ENCODE measurements at places on chromosomes 3 and 15.

- no peak for DNase-seq
Observed at GRCh38 chr3:168877899-168878298, 782.2 kb upstream of the GOLIM4 start.

DNA sequence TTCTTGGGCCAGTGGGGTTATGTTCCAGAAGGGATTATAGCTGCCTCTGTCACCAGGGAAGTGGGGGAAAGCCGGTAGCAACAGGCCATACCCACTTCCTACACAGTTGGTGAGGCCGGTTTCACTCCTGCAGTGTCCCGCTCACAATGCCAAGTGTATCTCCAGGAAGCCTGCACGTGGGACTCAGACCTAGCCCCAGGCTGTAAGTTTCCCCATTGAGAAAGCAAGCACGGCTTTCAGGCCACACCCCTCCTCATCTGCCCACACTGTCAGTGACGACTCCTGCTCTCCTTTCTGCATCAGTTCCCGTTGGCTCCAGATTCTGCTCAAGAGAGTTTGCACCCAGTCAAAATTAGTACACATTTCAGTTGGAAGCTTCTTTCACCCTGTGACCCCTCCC lies 51.6 kb upstream of the CPOX start:
- no peak for DNase-seq

DNA sequence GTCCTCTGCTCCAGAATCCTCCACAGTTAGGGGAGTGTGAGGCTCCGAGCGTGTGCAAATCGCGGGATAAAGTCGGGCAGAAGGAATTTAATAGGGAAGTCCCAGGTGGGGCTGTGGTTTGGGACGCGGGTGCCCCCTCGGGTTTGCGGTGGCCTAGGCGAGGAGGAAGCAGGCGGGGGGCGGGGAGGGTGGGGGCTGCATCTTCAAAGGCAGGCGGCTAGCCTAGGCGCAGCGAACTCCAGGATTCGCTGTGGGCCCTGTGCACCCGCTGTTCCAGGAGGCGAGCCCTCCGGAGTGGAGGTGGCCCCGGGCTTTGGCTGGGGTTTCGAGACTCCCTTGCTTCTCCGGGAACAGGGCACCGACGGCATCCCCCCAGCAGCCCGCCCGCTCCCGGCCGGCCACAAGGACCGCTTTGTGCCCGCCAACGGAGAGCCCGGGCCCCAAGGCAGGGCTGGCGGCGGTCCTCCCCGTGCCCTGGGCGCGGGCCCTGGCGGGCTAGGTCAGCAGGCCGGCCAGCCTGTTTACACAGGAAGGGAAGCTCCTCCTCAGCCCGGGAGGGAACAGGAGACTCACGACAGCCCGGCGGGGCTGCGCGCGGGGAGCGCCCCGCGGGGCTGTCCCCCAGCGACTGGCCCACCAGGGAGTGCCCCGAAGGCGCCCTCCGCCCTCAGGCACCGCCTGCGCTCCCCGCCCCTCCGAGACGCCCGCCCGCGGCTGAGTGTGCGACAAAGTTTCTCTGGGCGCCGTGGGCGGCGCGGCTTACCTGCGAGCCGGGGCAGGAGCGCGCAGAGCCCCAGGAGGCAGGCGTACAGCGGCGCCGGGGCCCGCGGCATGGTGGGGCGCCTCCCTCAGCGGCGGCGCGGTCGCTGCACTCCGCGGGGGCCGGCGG lies 753 bp downstream of the ITGB5 start:
- DNase-seq: peak; percentile 52

GRCh38 chr3:14137445-14137844 lies 12.6 kb downstream of the TMEM43 start:
- no peak for DNase-seq

GRCh38 chr3:124714223-124714853 lies 15.9 kb upstream of the UMPS start:
- no peak for DNase-seq

GRCh38 chr15:42371096-42371495 lies 11.8 kb downstream of the CAPN3 start:
- DNase-seq: peak; percentile 16

GRCh38 chr15:68559345-68560310 lies 19.2 kb upstream of the CORO2B start:
- peak; percentile 91 for DNase-seq

DNA sequence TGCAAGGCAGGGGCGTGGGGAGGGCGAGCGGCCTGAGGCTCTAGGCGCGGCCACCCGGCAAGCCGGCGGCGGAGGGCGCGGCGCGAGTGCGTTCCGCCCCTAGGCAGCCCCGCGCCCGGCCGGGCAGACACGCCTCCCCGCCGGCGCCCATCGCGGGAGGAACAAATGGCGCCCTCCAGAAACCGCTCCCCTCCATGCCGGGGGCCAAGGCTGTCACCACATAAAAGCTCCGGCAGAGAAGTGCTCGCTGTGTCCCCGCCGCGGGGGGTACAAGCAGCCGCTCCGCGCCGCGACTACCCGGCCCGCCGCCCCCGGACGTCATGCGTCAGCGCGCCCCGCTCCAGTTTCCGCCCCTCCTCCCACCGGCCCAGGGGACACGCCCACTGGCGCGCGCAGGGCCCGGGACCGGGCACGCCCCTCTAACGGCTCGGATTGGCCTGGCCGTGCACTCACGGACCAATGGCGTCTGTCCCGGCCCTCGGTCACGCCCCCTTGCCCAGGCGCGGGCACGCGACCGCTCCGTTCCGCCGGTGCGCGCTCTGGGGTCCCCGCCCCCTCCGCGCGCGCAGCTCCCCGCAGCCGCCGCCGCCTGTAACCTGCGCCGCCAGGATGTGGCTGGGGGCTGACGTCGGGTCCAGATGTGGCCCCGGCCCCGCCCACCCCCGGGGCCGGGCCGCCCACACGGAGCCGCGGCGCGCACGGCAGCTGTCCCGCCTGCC lies at the start of gene KLF13:
Gene KLF13, plus strand, starts transcription at position 680 of the 719 bp plus-strand sequence. CDS start 378 bp downstream, outside the sequence.
- DNase-seq: peak; percentile 98

DNA sequence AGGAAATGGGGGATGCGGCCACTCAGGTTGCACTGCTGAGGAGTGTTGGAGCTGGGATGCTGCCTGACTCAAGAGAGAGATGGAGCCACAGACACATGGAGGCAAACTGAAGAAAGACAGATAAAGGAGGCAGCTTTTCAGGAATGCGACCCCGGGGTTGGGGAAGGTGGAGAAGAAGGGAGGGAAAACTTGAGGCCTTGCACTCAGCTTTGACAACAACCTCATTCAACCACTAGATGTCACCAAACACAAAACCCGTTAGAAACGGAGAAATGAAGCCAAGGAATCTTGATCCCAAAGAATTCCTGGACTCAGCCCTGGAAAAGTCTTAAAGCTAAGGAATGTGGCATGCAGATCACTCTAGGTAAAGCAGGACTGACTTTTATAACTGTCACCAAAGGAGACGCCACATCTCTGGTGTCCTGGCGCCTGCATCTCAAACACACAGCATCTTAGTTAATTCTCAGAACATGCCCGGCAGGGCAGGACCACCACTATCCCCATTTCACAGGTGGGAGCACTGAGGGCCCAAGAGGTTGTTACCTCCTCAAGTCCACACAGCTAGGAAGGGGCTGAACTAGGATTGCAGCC lies 59.6 kb upstream of the LMCD1 start:
- DNase-seq: peak; percentile 87

Data from A549 (cell line).